NCI-H524 treated with DMSO at 0.1 percent for 48 hours (cell line): ENCODE measurements at places on chromosomes 11 and 22.

GRCh38 chr22:32661296-32661695 lies 140.2 kb upstream of the TIMP3 start:
- no peak for DNase-seq

DNA sequence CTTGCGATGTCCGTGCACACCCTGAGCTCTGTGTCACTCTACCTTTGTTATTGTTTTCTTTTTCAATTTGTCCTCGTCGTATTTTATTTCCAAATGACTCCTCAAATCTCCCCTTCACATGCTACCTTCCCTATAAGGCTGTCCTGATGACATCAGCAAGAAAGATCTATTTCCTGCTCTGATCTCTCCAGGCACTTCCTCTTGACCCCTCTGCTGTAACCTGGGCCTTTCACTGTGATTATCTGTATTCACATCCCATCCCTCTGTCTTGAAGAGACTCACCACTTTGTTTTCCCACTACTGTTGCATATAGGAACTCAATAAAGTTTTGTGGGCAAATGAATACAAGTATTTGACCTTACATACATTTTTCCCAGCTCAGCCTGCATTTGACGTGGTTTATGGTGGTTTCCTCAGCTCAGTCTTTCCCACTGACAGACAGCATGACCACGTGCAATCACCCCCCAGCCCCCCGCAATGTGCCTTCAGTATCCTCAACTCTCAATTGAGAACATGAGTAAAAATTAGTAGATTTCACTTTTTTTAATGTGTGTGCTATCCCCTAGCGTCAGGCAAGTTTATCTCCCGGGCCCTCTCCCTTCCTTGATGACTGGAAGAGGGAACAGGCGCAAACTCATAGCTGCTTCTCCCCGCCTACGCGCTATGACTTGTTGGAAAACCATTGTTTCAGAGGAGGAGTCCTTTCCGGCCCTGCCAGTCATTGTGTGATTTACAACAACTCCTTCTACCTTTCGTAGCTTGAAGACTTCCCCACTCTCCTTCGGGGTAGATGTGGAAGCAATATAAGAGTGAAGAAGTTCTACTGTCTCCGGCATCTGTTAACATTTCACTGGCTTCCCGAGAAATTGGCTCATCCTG lies 498.5 kb downstream of the NTM start:
- no peak for DNase-seq

- no peak for DNase-seq
These were observed 77.7 kb upstream of the SC5D start for GRCh38 chr11:121214861-121215260.

- DNase-seq: no peak
These were observed 1.8 kb upstream of the DUSP8 start for GRCh38 chr11:1573903-1574237.

DNA sequence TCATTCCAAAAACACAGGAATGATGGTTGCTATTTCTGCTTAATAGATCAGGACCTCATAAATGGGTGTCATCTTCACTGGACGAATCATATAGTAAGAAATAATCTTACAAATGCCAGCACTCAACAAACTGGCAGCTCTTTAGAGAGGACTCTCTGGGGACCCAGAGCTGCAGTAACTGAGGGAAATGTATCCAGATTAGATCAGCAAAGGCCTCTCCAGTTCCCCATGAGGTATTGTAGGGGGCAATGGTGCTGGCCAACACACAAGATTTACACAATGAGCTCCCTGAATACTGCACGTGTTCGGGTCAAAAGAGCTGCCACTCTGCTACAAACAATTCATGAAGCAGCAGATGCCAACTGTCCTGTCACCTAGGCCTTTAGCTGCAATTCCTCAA lies 110.2 kb downstream of the RBFOX2 start:
- DNase-seq: no peak

DNA sequence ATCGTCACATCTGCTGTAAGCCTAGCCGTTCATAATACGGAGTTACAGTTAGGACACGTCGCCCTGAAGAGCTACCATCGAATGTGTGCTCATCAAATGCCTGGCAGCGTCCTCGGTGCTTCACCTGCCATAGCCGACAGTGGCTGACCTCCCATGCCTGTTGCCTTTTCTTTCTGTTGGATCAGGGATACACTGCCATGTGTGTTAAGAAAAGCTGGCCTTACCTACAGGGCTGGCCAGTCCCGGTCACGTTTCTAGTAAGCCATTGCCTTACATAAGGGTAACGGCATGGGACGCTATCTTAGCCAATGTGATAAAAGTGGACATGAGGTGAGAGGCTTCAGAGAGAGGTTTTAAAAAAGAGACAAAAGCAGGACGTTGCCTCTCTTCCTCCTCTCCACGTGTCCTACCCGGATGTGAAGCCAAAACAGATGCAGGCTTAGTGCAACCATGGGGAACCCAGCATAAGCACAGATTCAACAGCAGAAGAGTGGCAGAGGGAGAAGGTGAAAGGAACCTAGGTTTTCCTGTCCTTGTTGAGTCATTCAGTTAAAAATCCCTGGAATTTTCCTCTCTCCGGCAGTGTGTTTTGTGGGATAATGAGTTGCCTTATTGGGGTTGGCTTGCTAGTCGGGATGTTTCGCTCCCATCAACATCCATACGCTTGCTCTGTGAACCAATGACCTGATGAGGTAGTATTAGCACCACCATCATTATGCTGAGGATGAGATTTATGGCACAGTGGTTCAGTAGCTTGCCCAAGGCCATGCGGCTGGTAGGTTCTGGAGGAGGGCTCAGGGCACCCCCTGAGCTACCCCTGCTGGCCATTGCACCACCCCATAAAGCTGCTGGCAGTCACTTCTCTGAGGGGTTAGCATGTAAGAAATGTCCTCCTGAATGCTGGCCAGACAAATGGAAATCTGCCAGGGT lies 67.4 kb upstream of the B3GAT1 start:
- DNase-seq: no peak

- DNase-seq: no peak
These were observed 30.8 kb upstream of the WNT11 start for GRCh38 chr11:76237000-76237649.

DNA sequence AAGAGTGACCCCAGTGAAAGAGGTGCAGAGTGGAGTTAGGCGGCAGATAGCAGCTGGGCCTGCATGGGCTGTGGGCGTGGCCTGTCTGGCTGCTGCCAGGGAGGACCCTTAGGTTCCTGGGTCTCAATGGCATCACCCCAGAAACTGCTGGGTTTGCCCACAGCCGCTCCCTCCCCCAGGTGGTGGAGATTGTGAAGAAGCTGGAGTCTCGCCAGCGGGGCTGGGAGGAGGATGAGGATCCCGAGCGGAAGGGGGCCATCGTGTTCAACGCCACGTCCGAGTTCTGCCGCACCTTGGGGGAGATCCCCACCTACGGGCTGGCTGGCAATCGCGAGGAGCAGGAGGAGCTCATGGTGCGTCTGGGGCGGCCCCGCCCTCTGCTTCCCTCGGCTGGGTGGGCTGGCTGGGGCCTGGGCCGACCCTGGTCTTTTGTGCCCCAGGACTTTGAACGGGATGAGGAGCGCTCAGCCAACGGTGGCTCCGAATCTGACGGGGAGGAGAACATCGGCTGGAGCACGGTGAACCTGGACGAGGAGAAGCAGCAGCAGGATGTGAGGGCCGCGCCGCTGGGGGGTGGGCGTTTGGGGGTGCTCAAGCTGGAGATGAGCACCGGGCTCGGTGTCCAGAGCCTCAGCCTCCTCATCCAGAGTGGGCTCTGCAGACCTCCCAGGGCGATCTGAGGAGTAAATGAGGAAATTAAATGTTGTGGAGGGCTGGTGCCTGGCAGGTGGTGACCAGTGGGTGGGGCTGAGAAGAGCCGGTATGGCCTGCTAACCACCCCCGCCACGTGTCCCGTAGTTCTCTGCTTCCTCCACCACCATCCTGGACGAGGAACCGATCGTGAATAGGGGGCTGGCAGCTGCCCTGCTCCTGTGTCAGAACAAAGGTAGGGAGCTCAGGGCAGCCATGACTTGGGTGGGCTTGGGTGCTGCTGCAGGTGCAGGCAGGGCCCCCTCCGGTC lies 15.0 kb downstream of the SART1 start:
- DNase-seq: no peak

DNA sequence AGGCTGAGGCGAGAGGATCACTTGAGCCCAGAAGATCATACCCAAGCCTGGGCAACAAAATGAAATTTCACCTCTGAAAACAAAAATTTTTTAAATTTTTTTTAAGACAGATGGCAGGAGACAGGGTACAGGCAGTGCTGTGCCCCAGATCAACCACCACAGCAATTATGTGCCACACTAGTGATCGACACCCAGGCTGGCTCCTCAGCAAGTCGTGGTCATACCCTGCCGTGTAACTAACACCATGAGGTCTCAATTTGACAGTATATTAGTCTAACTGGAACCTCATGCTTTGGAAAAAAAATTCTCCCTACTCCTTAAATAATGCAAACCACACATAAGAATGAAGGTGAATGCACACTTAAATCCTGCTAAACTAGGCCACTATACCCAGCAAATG lies 8.3 kb downstream of the SF3A1 start:
- DNase-seq: no peak

- DNase-seq: no peak
These were observed 23.2 kb downstream of the RTN4RL2 start for GRCh38 chr11:57483562-57483918.

- no peak for DNase-seq
These were observed 55.1 kb downstream of the AAMDC start for GRCh38 chr11:77876045-77876444.

DNA sequence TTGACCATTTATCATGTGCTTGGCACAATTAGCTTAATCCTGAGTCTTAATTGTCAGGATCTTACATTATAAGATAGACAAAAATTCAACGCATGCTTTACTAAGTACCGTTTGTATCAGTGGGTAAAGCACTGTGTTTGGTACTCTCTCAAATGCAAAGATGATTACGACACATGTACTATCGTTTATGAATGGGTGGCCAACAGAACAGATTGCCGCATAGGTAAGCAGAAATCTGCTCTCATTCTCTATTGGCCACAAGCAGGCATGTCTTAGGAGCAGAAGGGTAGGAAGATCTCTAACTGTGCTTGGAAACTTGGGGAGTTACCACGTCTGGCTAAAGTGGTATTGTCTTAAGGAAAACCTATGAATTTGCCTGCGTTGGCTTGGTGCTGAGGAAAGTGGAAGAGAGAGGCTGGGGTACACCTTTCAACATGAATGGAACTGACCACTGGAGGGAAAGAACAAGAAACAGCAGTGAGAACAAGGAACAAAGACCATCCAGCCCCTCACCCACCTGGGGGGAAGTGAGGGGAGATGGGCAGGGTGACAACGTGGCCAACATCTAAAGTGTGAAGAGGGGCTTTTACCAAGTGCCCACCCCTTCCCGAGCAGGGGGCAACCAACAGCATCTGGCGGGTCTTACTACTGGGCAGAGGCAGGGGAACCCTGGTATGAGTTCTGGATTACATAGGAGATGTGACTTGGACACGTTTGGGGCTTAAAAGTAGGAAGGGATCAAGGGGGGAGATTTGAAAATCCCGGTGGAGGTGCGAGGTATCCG lies 1.0 kb upstream of the TUBA8 start:
- no peak for DNase-seq

DNA sequence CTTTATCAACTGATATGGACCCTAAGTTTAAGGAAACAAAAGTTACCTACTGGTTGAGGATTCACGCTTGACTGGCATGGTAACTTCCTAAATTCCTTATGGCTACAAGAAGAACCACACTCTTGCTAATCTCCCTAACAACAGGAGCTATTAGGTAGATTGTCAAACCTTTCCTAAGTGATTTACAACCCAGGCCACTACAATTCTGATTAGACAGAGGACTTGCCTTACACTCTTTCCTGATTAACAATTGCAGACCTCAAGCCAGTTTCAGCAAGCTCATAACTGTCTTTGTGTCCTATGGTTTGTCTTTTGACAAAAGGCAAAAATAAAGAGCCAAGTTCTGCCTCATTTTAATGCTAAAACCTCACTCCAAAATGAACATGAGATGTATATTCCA lies 16.3 kb downstream of the OR52K2 start:
- no peak for DNase-seq

- DNase-seq: no peak
These were observed 28.1 kb downstream of the DLG2 start for GRCh38 chr11:85599083-85599482.

GRCh38 chr11:103714246-103714645 lies 322.2 kb upstream of the DDI1 start:
- DNase-seq: no peak

- DNase-seq: no peak
These were observed 49.1 kb downstream of the RTN4R start for GRCh38 chr22:20218987-20219386.

- peak; percentile 42 for DNase-seq
These were observed 326.4 kb downstream of the GUCY1A2 start for GRCh38 chr11:106691807-106692365.

- no peak for DNase-seq
These were observed 59.2 kb upstream of the CRTAM start for GRCh38 chr11:122779047-122779629.

- no peak for DNase-seq
These were observed 2.8 kb upstream of the TTC12 start for GRCh38 chr11:113311536-113311935.

GRCh38 chr22:37563153-37564081 lies 3.1 kb downstream of the CDC42EP1 start:
- DNase-seq: no peak

- DNase-seq: no peak
These were observed 45.4 kb downstream of the GGTLC2 start for GRCh38 chr22:22689621-22690345.

DNA sequence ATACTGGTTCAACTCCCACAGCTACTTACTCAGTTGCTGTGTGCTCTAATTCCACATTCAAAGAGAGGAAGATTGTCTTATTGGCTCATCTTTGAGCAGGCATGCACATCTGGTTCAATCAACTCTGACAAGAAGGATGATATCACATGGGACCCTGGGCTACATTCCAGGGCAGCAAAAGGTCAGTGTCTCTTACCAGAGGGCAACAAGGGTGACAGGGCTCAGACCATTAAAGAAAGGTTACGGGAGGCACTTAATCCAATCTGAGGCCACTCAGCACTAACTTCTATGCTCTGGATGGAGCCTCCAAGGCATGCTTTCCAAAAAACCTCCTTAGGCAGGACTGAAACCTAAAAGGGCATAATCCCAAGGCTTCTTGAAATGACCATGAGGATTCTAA lies 549.4 kb upstream of the API5 start:
- DNase-seq: no peak

- DNase-seq: no peak
These were observed 4.9 kb downstream of the GLYAT start for GRCh38 chr11:58726737-58727414.
